ENCODE measurements at places on chromosomes 4 and X.

DNA sequence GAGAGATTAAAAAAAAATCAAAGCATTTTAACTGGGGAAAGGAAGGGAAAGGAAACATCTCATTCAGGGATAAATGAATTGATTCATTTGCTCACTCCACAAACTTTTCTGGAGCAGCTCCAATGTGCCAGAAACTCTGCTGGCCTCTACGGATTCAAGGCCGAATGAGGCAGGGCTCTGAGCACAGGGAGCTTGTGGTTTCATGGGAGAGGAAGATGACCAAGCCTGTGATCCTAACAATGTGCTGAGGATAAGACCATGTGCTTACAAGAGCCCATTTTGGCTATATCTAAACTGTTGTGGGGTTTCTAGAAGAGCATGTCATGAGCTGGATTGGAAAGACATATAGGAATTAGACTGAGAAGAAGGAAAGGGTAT, 137.5 kb downstream of the ZNF674 start:
- DNase-seq, result no peak

GRCh38 chrX:155535866-155536265, 76.9 kb downstream of the TMLHE start:
- no peak for DNase-seq

DNA sequence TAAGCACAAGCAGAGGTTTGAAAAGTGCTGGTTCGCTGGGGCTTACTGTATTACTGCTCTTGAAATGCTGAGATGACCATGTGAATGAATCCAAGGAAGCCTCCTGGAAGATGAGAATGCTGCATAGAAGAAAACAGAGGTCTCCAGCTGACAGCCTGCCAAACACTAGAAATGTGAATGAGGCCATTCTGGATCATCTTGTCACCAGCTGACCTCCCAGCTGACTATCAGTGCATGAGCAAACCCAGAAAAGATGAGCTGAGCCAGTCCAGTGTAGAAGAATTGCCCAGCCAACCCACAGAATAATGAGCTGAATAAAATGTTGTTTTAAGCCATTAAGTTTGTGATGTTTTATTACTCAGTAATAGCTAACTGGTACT, 49.1 kb upstream of the DYNLT3 start:
- DNase-seq, result no peak

DNA sequence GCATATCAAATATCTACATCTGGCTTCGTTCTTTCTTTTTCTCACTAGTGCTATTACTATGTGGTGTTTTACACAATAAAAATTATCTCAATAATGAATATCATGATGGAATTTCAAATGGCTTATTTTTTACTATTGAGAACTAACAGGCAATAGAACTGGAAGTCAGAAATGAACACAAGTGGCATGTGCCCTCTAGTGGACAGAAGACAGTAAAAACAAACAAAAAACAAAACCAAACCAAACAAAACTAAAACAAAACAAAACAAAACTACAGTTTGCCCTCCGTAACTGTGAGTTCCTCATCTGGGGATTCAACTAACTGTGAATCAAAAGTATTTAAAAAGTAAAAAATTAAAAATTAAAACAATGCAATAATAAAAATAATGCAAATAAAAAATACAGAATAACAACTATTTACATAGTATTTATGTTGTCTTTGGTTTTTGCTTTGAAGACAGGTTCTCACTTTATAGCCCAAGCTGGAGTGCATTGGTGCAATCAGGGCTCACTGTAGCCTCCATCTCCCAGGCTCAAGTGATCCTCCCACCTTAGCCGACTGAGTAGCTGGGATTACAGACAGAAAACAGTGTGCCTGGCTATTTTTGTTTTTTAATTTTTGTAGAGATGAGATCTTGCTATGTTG, 195.6 kb upstream of the TACR3 start:
- DNase-seq, result no peak

DNA sequence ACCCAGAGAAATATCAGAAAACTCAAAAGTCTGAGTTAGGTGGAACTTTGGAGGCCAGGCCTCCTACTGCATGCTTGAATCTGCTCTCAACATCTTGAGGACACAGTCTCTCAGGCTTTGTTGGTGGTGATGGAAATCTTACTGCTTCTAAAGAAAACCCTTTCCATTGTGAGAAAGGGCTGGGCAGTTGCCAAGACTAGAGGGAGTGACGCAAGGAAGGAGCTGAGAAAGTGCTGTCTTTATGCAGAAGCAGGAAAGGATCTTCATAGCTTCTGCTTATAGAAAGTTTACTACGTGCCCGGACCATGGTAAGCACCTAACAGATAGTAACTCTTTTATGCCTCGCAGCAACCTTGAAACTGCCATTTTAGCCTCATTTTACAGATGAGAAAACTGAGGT, 2.4 kb upstream of the CRMP1 start:
- DNase-seq, result no peak

DNA sequence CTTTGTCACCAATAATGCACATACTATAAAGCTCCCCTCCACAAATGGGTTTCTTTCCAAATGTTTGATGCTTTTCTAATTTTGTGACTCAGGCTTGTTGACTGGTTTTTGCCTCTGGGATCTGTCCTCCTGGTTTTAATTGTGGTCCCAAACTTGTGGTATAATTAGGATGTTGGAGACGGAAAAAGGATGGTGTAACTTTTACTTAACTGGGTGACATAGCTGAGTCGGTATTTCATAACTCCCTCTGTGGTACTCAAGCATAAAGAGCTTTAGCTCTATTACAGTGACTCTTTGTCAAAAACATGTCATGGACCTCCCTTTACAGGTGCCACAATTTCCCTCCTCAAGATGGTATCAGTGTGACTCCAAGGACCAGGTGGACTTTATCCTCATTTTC, 119.7 kb upstream of the RBPJ start:
- no peak for DNase-seq

GRCh38 chrX:78119521-78120227, 15.6 kb downstream of the PGK1 start:
- no peak for DNase-seq

- DNase-seq, result no peak
Observed at GRCh38 chr4:150411520-150411919, 170.4 kb upstream of the MAB21L2 start.

DNA sequence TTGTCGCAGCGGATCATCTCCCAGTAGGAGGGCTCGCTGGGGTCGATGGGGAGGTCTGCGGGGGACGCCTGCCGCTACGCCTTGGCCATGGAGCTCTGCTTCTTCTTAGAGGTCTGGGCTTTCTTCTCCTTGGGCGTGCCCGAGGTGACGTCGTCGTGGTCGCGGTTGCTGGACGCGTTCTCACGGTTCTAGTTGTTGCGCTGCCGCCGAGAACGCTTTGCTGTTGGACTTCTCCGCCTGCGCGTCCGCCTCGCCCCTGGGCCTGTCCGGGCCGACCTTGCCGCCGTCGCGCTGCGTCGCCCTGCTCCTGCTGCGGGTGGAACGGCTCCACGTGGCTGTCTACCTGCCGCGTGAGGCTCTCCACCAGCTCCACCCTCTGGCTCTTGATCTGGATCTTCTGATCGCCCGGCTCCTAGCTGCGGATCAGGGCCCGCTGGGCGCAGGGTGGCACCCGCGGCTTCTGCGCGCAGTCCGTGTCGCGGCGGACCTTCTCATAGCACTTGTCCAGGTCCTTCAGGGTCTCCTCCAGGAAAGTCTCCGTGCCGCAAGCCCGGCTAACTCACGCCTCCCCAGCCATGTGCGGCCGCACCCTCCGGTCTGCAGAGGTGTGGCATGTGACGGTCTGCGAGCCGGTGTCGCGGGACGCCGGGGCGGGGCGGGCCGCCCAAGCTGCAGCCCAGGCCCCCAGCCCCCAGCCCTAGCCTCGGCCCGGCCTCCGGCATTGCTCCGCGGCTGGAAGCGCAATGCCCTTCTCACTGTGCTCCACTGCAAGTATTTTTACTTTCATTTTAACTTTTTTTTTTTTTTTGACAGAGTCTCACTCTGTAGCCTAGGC, 40.5 kb upstream of the OGT start:
- DNase-seq, result peak; percentile 51

DNA sequence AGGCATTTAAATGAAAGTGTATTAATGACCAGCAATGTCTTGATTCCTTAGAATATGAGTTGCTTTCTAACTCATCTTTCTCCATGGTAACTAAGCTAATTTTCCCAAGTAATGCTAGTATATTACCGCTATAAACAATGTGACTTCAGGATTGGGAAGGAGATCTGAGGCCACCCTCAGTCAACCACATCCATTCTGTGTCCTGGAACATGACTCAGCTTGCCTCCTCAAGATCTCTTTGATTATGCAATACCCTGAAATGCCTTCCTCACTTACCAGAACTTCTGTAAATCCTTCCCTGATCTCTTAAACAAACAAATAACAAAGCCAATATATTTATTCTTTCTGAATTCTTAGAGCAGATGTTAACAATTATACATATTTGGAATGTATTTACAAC, 1495.5 kb downstream of the PCDH18 start:
- no peak for DNase-seq

All from activated naive CD4-positive, alpha-beta T cell treated with anti-CD3 and anti-CD28 coated beads, Interleukin-2, amount 50 U/mL, for 16 hours (primary cell).